ENCODE measurements at places on chromosomes 2 and 18.

DNA sequence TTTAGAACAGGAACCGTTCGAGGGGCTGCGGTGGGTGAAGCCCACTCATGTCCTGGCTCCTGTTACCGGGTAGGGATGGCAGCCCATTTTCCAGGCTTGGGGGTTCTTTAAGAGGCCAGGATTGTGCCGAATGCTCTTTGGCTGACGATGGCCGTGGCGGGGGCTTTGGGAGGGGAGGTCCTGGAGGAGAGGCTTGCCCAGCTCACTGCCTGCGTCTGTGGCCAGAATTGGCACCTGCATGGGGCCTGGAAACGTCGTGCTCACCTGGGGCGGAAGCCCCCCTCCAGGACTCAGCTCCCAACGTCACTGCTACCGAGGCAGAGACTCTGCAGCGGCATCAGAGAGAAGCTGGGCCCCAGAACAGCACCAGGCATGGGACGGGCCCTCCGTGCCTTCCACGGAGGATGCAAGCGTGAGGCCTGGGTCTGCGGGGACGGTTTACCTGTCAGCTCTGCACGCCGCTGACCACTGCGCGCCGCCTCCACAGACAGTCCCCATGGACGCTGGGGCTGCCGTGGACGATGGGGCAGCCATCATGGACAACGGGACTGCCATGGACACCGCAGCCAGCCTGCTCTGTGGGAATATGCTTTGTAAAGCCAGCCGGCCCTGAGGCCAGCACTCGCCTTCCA is 82.9 kb downstream of the NFATC1 start:
- no peak for DNase-seq

GRCh38 chr2:177270531-177270930 is 6.0 kb upstream of the NFE2L2 start:
- DNase-seq = no peak

GRCh38 chr2:105761931-105762515 is 17.3 kb downstream of the NCK2 start:
- no peak for DNase-seq

DNA sequence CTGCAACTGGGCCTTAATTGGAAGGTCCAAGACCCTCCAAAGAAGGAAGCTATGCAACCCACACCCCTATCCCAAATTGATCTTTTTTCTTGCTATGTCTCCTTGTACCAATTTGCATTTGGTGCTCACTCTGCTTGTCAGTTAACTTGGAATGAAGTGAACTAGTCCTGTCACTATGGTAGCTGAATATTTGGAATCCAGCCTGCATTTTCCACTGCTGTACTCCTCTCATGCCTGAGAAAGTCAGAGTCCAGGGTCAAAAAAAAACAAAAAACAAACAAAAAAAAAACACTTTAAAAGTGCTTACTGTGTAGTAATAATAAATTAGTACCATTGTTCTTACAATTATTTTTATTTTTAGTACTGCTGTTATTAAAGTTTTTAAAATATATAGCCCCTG is 462.8 kb upstream of the SLC8A1 start:
- no peak for DNase-seq

- DNase-seq = no peak
Observed at GRCh38 chr18:79829136-79829854, 31.6 kb downstream of the KCNG2 start.

DNA sequence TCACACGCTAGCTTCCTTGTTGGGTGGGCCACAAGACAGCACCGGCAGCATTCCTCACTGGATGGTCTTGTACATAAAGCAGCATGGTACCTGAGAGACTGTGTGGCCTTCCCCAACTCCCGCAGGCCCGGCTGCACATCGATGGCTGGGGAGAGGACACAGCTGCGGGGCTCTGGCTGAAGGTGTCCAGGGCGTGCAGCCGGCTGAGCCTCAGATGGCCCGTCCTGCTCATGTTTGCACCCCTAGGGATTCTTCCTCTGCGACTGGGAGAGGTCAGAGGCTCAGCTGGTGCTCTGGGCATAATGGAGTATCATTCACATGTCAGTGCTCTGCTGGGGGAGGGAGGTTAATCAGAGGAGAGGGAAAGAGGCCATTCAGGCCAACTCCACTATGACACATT is 207.9 kb downstream of the SEPTIN10 start:
- no peak for DNase-seq

GRCh38 chr2:62785810-62786597 is 80.5 kb downstream of the EHBP1 start:
- no peak for DNase-seq

DNA sequence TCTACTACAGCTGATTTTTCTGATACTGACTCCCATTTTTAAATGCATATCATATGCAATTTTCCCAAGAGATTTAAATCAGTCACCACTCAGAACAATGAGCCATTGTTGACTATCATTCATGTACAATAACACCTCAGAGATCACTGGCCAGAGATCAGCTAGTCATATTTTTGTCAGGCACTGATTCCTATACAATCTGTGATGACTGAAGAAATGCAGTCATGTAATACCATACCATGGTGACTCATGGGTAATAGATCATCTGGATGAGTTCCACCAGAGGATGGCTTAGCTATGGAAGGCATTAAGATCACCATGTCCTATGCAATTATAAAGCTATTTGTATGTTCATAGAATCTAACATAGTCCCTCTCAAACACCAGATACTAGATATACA is 285.7 kb upstream of the DCC start:
- DNase-seq = no peak

GRCh38 chr2:139652385-139652784 is 872.2 kb upstream of the NXPH2 start:
- no peak for DNase-seq

DNA sequence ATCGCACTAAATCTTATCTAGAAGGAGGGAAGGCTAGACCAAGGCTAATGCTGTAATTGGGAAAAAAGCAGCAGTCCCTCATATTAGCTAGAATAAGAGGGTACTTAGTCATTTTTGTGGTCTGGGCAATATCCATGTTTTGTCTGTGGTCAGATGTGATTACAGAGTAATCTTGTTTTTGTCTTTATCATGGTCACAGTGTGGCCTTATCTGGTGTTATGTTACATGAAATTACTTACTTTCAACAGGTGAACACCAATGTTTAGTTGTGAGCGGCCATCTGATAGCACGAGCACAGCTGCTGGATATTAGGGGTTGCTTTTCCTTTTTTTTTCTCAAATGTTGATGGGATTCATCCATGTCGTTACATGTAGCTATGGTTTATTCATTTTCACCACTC is 23.7 kb upstream of the PLEKHM3 start:
- DNase-seq = no peak

DNA sequence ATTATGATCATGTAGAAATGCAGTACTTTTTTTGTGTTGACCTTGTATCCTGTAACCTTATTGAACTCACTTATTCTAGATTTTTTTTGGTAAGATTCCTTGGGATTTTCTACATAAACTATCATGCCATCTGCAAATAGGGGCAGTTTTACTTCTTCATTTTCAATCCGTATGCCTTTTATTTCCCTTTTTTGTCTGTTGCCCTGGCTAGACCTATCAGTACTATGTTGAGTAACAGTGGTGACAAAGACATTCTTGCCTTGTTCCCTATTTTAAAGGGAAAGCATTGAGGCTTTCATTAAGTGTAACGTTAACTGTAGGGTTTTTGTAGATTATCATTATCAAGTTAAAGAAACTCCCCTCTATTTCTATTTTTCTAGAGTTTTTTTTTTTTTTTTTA is 92.3 kb downstream of the LYPD1 start:
- no peak for DNase-seq

- DNase-seq = no peak
Observed at GRCh38 chr2:69721022-69721421, 20.9 kb upstream of the ANXA4 start.

- no peak for DNase-seq
Observed at GRCh38 chr2:234703258-234703657, 206.4 kb upstream of the ARL4C start.

- DNase-seq = no peak
Observed at GRCh38 chr18:74609535-74609934, 11.9 kb downstream of the ZNF407 start.

DNA sequence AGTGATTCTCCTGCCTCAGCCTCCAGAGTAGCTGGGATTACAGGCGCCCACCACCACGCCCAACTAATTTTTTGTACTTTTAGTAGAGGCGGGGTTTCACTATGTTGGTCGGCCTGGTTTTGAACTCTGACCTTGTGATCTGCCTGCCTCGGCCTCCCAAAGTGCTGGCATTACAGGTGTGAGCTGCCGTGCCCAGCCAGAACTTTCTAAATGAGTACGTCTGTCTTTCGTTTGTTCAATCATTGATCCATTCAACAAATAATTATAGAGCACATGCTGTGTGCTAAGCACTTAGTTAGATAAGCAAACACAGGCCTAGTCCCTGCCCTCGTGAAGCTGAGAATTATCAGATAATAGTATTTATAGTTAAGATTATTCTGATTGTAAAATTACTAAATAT is 56.5 kb downstream of the TTC39C start:
- no peak for DNase-seq

- DNase-seq = no peak
Observed at GRCh38 chr2:241984271-241984655, 114.7 kb downstream of the RTP5 start.

GRCh38 chr2:5748391-5748790 is 56.2 kb downstream of the SOX11 start:
- DNase-seq = no peak

GRCh38 chr2:240420206-240421104 is 15.0 kb upstream of the GPC1 start:
- DNase-seq = no peak

DNA sequence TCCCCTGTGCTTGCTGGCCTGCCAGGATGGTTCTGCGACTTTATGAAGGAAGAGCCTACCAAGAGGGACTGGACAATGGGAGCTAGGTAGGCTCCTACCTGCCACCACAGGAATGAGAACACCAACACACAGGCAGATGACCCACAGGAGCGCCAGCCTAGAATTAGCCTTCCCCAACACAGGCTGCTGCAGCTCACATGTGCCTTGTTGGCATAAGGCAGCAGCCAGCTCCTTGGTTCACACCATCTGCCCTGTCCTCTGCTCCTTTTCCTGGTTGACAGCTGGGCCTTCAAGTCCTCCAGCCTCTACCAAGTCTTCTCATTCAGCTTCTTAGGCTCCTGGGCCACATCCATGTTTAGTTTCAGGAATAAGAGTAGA is 705.4 kb upstream of the RAB6C start:
- DNase-seq = no peak

DNA sequence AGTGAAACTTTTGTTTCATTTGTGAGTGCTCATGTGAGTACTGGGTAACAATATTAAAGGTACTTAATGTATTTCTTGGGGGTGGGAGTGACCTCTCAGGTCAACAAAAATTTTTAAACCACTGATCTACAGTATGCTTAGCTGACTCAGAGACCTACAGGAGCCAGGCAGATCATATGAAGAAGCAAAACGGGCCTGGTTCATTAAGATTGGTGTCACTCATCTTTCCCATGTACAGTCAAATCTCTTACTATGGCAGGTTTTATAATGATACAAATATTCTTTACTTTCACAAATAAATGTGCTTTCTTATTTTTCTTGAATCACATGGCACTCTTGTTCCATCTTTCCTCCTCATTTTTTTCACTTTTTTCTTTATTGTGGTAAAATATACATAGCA is 7.7 kb upstream of the TMSB10 start:
- DNase-seq = no peak

DNA sequence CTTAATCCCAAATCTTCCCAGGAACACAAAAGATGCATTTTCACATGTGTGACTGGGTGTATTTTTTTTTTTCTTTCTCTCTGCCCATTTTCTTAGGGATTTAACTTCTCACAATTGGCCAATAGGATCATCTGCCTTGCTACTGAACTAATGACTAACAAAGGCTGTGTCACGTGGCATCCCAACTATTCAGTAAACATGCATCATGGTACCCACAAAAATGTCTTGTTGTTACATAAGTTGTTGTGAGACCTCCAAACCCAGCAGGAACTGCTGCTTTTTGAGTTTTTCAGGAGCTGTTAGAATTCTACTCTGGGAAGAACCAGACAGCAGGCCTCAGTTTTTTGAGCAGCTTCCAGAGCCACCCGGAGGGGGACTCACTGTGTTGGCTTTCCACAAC is 31.9 kb downstream of the GAD1 start:
- no peak for DNase-seq

GRCh38 chr2:146130290-146130689 is 1610.4 kb upstream of the ZEB2 start:
- DNase-seq = no peak

- no peak for DNase-seq
Observed at GRCh38 chr2:241599615-241600014, 37.3 kb downstream of the THAP4 start.

DNA sequence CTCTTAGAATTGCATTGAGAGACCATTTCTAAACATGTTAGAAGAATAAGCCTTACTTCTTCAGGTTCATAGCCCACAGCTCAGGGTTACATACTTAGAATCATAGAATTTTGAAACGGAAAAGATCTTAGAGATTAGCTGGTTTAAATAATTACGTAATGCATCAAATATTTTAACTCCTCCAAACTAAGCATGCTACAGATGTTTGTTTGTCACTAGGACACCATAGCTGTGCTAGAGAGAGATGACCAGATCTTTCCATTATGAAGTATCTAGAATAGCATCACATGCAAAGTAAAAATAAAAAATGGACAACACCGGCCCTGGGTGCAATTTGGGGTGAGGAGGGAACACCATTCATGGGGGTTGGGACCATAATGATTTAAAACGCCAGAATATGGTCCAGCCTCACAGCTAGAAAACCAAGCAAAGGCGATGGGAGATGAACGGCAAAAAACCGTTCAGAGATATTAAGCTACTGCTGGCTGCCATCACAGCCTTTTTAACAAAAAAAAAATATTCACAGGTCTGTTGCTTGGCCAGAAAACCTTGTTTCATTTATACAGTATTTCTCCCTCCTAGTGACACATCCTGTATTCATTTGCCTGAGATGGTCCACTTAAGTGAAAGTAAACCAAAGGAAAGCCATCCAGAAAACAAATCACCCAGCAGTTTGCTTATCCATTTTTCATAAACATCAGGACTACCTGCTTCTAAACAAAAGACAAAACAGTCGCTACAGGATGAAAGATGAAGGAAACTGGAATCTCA is 94.2 kb downstream of the EPHA4 start:
- no peak for DNase-seq

- DNase-seq = no peak
Observed at GRCh38 chr2:191682126-191682525, 4.2 kb downstream of the NABP1 start.
